ENCODE measurements at places on chromosomes 2 and 18.

- no peak for DNase-seq
Measured at GRCh38 chr2:121598087-121598486, 51.2 kb downstream of the CLASP1 start.

GRCh38 chr2:7411691-7412090 lies 494.5 kb downstream of the RNF144A start:
- no peak for DNase-seq

GRCh38 chr2:64799592-64800252 lies 146.0 kb upstream of the SERTAD2 start:
- DNase-seq, result no peak

- no peak for DNase-seq
Measured at GRCh38 chr18:2442726-2443275, 128.5 kb downstream of the METTL4 start.

DNA sequence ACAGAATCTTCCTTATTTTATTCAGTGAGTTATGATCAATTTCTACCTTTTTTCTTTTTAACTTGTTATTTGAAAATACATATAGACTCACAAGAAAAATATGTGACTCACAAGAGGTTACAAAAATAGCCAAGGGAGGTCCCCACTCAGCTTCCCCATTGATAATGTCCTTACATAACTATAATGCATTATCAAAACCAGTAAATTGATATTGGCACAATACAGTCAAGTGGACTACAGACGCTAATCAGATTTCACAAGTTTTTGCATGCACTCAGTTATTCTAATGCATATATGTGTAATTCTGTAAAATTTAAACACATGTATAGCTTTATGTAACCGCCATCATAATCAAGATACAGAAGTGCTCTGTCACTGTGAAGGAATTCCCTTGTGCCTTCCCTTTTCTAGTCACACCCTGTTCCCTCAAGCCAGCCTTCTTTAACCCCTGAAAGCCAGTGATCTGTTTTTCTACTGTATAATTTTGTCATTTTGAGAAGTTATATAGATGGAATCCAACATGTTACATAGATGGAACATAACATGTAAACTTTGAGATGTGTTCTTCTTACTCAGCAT lies 118.4 kb downstream of the ALMS1 start:
- DNase-seq, result no peak

Measured in activated CD4-positive, CD25-positive, alpha-beta regulatory T cell treated with anti-CD3 and anti-CD28 coated beads, Interleukin-2, amount 50 U/mL, for 72 hours (primary cell).